ENCODE measurements at places on chromosomes 6 and 20.

DNA sequence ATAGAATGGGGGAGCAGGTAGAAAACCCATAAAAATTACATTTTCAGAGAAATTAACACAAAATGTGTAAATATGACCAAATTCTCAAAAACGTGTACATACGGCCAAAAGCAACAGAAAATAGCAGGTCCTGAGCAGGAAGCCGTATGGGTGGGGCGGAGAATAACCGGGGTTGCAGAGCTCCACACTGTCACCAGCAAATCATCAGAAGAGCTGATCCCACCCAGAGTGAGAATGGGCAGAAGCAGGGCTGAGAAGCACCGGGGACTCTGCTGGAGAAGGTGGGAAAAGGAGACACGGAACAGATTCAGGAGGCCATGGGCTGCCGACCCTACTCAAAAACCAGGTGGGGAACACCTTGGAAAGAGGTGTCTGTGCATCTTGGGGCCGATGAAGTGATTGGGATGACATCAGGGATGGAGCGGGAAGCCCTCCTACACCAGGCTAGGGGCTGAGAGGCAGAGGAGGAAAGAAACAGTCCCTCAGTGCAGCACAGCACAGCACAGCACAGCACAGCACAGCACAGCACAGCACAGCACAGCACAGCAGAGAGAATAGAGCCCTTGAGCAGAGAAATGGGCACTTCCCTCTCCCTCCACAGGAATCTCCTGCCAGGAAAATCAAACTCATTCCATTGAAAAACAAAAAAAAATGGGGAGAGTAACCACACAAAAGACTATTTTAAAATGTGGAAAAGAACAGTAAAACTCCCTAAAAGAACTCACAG, 22.3 kb downstream of the STX7 start:
- no peak for DNase-seq

DNA sequence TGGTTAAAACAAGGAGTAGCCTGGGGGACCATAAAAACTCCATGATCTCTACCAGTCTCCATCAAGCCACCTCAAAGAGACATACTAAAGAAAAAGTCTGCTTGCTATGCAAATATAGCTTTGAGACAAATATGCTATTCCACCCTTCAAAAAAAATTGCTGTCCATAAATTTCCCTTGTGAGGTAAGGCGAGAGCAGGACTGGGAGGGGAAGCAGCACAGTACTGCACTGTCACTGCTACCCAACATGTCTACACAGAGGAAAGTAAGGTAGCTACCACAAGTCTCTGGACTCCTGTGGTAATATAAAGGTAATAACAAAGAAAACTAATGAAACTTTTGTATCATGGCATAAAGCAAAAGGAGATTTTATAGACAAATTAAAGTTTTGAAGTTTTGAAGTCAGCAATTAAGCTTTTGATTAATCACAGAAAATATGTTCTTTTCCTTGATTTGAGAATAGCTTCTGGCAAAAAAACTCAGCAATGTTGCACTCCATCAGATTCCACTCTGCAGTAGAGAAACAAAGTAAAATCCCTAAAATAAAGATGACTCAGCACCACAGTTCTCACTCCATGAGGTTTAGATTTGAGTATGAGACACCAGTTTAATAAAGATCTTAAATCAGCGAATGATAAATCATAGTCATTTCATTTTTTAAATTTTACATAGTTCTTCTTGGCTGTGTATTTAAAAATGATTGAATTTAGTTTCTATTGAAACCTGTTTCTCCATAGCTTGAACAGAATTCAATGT, 602.4 kb downstream of the COL12A1 start:
- no peak for DNase-seq

GRCh38 chr6:7042654-7043545, 64.9 kb upstream of the RREB1 start:
- no peak for DNase-seq

DNA sequence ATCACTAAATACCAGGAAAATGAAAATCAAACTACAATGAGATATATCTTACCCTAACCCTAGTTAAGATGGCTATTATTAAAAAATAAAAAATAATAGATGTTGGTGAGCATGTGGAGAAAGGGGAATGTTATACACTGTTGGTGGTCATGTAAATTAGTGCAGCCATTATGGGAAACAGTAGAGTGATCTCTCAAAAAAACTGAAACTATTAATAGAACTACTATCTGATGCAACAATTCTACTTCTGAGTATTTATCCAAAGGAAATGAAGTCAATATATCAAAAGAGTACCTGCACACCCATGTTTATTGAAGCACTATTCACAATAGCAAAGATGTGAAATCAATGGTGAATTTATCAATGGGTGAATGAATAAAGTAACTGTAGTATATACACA, 48.6 kb downstream of the HLA-A start:
- DNase-seq: no peak

- DNase-seq: no peak
These were observed 742.1 kb downstream of the MAFB start for GRCh38 chr20:39946931-39947330.

- no peak for DNase-seq
These were observed 96.6 kb downstream of the RNGTT start for GRCh38 chr6:88866856-88867255.

DNA sequence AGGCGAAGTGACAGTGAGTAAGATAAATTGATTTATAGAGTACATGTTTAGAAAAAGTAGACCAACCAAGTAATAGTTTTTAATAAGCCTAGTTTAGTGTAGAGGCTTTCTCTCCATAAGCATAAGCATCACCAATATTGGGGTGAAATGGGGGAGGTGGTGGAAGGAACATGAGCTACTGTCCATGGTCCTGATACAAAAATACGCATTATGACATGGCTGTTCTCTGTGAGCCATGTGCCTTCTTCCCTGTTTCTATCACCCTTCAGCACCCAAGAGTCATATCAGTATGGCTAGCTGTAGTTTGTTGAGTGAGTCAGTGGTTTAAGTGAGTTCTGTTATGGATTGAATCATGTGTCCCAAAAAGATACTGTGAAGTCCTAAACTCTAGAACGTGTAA, 150.8 kb downstream of the EDN1 start:
- no peak for DNase-seq

Measured in T-helper 22 cell (primary cell).